NCI-H2029 (cell line): ENCODE measurements at places on chromosomes 1 and 21.

DNA sequence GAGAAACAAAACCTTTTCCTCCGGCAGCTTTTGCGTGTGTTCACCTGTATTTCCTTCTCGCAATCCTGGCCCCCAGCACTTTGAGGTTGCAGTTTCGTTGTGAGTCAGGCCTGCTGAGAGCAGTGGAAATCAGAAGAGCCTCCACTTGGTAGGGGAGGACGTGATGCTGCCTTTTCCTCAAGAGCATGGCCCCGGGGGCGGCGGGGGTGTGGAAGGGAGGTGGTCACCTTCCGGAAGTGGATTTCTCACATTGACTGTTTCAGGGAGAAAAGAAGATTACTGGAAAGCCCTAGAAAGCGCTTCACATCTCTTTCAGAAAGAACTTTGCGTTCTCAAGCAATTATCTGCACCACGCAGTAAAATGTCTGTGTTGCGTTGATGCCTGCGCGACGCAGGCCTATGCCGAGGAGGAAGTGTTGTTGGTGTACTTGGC lies 12.2 kb upstream of the IL10 start:
- no peak for DNase-seq

DNA sequence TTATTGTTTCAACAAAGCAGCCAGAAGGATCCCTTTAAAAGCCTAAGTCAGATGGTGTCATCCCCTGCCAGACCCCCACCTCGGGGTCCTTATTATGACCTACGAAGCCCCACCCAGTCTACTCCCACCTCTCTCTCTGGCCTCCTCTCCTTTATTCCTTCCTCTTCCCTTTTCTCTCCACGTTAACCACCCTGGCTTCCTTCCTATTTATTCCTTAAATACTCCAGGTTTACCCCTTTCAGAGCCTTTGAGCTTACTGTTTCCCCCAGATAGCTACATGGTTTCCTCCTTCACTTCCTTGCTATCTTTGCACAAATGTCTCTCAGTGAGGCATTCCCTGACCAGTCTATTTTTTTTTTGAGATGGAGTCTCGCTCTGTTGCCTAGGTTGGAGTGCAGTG lies 12.0 kb upstream of the SLC9A1 start:
- DNase-seq = no peak

DNA sequence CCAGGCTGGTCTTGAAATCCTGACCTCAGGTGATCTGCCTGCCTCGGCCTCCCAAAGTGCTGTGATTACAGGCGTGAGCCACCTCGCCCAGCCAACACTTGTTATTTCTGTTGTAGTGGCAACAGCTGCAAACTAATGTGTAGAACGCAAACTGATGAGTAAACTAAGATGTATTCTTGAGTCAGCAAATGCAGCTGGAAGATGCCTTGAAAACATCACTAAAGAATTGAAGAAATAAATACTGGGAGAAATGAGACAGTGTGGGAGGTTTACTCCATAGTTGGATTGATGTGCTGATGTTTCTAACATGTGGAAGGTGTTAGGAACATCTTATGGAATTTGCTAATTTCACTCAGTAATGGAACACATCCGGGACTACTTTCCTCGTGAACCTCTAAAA lies 61.3 kb upstream of the KCNE2 start:
- no peak for DNase-seq

DNA sequence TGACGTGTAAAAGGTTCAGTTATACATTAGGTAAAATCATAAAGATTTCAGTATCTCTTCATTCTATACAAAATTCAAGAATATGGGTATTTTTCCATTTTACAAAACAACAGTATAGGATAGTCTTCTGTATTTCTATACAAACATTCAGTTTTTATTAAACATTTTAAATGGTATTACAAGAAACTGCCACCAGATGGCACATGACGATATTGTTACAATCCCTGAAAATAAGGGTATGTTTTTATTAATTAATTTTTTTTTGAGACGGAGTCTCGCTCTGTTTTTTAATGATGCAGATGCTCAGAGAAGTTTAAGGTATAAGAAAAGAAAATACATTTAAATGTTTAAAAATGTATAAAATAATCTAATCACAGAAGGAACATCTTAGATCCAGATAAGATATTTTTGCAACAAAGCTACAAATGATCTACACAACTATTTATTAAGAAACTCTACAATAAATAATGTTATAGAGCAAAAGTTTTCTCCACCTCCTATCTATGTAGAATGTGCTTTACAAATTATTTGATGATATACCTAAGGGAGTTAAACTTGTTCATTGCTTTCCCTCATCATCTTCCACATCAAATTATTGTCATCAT lies 23.5 kb upstream of the RSBN1 start:
- peak; percentile 12 for DNase-seq

DNA sequence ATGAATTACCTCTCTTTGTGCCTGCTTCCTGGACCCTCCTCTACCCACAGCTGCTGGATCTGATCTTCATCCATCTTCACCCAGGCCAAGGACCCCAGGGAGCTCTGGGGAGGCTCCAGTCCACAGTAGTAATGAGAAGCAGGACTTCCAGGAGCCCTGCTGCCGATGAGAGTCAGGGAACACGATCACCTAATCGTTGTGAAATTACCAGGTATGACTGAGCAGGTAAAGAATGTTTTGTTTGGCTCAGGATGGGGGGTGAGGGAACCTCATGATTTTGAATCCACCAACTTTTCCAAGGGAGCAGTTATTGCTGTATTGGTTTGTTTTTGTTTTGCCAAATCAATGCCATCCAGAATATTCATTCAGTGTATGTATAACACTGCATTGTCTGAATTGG lies 454.0 kb downstream of the PLPP3 start:
- DNase-seq = no peak

GRCh38 chr1:94385308-94385929 lies 32.8 kb upstream of the ABCD3 start:
- no peak for DNase-seq

DNA sequence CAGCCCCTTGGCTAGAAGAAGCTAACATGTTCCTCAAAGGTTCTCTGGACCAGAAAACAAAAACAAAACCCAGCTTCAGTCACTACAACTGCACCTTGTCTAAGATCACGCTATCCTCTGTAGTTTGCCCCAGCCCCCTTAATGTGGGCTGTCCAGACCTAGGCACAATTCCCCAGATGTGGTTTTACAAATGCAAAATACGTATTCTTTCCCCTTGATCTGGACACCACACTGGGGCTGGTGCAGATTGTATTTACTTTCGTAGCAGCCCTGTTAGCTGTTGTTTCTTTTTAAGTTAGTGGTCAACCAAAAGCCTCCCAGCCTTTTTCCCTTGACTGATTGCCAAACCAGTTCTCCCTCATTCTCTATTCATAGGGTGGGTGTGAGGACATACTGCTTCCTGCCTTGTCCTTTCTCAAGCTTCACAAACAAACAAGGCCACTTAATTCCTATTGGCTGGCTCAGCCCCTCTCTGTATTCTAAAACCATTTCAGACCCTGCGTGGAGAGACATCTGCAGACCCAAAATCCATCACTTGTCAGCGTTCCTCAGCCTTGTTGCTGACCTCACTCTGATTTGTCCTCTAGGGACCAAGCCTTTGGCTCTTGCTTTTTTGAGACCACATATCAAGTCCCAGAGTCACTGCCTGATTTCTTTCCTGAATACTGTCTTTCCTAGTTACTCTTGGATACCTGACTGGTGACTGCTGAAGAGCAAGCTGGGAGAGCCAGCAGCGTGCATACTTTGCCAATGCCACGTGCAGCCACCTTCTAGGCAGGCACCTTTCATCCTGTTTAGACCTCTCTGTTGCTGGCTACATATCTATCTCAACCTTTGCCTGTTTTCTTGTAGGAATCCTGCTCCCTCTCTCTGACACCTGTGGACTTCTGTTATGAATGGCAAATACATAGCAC lies 96.4 kb upstream of the RAB3GAP2 start:
- no peak for DNase-seq

- DNase-seq = no peak
Measured at GRCh38 chr1:203281851-203282661, 23.3 kb upstream of the BTG2 start.

GRCh38 chr21:20639026-20639425 lies 359.2 kb upstream of the NCAM2 start:
- no peak for DNase-seq

DNA sequence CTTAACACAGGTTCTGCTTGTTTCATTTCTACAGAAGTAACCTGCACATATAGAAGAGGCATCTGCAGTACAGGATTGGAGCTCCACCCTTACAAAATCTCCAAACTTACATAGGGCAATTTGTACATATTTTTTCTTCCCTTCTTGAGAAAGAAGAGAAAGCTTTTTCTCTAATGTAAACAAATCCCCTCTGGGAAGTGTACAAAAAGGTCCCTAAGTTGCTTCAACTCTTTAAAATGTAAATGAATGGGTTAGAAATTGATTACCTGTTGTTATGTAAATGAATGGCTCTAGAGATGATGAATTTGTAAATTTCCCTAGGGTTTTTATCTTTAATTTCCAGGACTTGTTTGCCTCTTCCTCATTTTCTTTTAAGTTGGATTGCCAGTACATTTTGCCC lies 1183.7 kb downstream of the MRPL39 start:
- no peak for DNase-seq

- no peak for DNase-seq
Measured at GRCh38 chr1:111302374-111302773, 11.7 kb downstream of the CHIA start.

GRCh38 chr1:160400646-160401486 lies 502 bp downstream of the VANGL2 start:
- no peak for DNase-seq

DNA sequence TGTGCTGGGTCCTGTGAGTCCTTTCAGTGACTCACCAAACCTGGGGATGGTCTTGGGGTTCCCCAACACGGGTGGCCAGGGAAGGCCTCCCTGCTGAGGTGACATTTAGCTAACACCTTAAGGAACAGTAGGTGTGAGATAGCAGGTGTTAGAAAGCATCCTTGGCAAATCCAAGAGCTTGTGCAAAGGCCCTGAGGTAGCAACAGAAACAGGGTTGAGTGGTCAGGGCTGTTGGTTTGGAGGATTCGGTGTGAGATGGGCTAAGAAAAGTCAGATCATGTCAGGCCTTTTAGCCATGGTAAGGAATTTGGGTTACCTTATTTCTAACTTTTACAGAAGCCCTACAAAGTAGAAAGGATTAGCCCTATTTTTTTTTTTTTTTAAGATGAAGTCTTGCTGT lies 343.0 kb downstream of the CAMTA1 start:
- DNase-seq = no peak

DNA sequence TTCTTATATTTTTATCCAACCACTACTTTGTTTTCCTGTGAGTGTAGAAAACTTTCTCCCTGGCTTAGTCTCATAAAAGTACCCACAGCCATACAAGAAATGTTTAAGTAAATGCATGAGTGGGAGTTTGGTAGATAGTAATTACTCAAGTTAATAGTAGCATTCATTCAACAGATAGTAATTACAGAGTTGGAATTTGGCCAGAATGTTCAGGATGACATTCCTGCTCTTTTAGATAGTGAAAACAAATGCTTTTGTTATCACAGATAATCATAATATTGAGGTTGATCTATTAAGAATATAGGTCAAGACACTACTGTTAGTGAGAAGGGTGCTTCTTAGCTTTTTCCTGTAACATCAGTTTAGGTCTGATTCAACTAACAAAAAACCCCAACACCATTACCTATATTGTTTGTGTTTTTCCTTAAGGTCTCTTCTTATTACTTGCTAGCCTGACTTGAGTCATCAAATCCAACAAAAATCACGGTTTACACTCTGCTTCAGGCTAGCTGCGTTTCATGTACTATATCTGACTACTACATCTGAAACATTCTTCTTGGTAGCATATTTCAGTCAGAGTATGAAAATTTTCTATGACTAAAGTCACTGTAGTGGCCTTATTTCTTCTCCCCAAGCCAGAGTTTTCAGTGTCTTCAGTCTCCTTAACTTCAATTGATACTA lies 163.7 kb downstream of the HS2ST1 start:
- DNase-seq = no peak

GRCh38 chr21:28308516-28308915 lies 684.2 kb downstream of the LTN1 start:
- DNase-seq = no peak

GRCh38 chr1:66251546-66251945 lies 282.4 kb upstream of the SGIP1 start:
- DNase-seq = no peak

DNA sequence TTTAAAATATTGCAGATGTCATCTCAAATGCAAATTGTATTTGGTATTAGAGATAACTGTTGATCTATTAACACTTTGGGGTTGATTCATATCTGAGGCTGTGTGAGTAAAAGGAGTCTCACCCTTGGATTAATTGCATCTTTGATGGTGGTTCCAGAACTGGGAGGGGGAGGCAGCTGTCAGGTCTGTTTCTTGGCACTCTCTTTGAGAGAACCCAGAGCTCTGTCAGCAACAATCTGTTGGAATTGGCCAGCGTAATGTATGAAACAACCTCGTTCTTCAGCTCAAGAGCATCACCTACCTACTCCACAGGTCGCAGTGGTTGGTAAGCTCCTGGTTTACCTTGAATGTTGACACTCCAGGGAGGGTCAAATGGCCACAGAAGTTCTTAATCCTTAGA lies 424.1 kb downstream of the CAMTA1 start:
- no peak for DNase-seq

DNA sequence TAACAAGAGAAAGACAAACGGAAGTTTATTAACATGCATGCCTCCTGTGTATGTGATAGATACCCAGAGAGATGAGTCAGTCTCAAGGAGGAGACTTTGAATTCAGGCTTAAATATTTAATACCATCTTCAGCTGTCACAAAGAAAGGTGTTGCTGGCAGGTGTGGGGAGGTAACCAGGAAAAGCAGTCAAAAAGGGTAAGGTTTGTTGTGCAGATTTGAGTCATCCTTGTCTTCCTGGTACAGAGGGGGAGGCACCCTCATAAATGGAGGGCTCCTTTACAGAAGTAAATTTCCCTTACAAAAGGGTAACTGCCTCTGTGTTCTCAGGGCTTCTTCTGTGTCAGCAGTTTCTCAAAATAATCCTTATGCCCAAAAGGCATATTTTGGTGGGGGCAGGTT lies 75.2 kb upstream of the B3GALT5 start:
- DNase-seq = peak; percentile 36

- no peak for DNase-seq
Measured at GRCh38 chr1:225549821-225550220, 103.1 kb downstream of the ENAH start.

DNA sequence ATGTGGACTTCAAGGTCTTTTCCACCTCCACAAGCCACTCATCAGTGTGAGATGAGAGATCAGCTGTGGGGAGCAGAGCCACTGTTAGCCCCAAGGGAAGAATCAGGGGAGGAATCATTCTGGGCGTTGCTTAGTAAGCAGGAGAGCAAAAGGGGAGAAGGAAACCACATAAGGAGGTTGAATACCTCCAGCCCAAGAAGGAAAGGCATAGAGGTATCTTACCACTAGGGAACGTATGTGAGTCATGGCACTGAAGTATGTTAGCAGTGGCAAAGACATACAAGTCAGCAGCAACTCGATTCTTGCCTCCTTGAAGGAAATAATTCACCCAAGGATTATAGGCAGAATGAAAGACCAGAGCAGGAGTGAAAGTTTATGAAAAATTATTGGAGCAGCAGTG lies 31.6 kb upstream of the SLC5A9 start:
- no peak for DNase-seq

GRCh38 chr1:19360843-19361610 lies 48.9 kb downstream of the SLC66A1 start:
- DNase-seq = no peak

GRCh38 chr1:11802973-11803885 lies 2.5 kb downstream of the MTHFR start:
- DNase-seq = peak; percentile 53
